Activated CD4-positive, CD25-positive, alpha-beta regulatory T cell treated with anti-CD3 and anti-CD28 coated beads, Interleukin-2, amount 50 U/mL, for 16 hours (primary cell): ENCODE measurements at places on chromosomes 3 and 15.

DNA sequence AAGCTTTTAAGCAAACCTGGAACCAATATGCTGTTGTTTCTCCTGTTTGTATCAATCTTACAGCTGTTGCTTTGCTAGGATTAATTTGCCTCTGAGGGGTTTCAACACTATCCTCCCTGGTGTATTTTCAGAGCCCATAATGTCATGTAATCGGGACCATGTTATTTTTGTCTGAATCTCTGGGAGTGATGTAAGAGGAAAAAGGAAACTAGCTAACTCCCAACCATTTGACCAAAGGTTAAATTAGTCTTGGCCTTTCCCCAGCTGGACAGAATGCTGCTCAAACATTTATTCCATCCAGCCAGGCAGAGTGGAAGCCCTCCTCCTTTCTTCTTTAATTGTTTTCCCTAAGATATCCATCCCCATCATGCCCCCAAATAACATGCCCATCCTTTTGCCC lies 142.2 kb downstream of the ALDH1A2 start:
- DNase-seq, result no peak

- no peak for DNase-seq
Observed at GRCh38 chr3:58386626-58387365, 46.8 kb downstream of the PDHB start.

DNA sequence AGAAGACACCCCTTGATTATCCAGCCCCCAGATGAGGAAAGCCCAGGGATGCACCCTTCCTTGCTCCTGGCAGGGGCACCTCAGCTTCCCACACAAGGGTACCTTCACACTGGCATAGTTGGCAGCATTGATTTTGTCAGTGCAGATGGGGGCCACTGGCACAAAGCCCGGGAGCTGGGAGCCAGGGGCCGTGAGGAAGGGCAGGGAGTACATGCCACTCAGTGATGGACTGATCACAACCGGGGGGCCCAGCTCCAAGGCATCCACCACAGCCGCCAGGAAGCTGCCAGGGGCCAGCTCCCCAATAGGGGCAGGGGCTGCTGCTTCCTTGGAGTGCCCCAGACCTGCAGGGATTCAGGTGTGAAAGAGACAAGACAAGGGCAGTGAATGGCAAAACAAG lies 2.6 kb upstream of the PCBP4 start:
- DNase-seq, result no peak

DNA sequence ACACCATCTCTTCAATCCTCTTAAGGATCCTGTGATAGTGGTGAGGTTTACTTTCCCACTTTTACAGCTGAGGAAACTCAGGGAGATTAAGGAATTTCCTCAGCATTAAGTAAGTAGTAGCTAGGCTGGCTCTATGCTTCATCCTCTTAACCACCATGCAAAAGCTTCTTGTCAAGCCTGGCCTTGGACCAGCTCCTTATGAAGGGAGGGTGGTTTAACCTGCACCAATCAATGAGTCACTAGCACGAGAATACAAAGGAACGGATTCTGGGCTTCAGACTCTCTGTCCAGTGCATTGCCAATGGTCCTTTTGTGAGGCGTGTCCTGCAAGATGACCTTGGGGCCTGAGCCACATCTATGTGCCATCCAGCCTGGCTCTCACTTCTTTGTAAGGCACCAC lies 202.0 kb upstream of the CFAP20DC start:
- no peak for DNase-seq
